ENCODE measurements at places on chromosomes 3 and 15. TPM values are rescaled to one million over a fixed set of nuclear protein-coding genes. Genes with fewer than 3 reads are reported as not detected.
A peak's percentile ranks its signal among the peaks of the same experiment; 100 is the strongest.

GRCh38 chr3:14605744-14606143 lies 45.8 kb upstream of the CCDC174 start:
- DNase-seq: no peak

- DNase-seq: peak; percentile 65
Measured at GRCh38 chr3:58683466-58683865, 16.9 kb upstream of the FAM3D start.

GRCh38 chr15:40933517-40933902 lies 4.4 kb downstream of the DLL4 start:
- DNase-seq: no peak

- no peak for DNase-seq
Measured at GRCh38 chr3:168085491-168086119, 10.1 kb downstream of the GOLIM4 start.

DNA sequence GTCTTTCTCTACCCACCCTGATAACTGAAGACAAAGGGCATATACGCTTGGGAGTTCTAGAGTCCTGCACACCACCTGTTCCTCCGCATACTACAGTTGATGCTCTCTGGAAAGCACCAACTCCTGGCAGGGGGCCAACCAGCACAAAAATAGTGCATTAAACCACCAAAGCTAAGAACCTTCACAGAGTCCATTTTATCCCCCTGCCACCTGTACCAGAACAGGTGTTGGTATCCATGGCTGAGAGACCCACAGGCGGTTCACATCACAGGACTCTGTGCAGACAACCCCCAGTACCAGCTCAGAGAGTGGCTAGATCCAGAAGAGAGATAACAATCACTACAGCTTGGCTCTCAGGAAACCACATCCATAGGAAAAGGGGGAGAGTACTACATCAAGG lies 114.4 kb upstream of the POU1F1 start:
- no peak for DNase-seq

- peak; percentile 2 for DNase-seq
Measured at GRCh38 chr3:81045976-81046375, 715.5 kb downstream of the GBE1 start.

RETNLB gene
- total RNA-seq: not detected

SCG5 gene
- 0.95 TPM for total RNA-seq

All from H4 (cell line).